ENCODE measurements at places on chromosomes 5 and 9.
A peak's percentile ranks its signal among the peaks of the same experiment; 100 is the strongest.

DNA sequence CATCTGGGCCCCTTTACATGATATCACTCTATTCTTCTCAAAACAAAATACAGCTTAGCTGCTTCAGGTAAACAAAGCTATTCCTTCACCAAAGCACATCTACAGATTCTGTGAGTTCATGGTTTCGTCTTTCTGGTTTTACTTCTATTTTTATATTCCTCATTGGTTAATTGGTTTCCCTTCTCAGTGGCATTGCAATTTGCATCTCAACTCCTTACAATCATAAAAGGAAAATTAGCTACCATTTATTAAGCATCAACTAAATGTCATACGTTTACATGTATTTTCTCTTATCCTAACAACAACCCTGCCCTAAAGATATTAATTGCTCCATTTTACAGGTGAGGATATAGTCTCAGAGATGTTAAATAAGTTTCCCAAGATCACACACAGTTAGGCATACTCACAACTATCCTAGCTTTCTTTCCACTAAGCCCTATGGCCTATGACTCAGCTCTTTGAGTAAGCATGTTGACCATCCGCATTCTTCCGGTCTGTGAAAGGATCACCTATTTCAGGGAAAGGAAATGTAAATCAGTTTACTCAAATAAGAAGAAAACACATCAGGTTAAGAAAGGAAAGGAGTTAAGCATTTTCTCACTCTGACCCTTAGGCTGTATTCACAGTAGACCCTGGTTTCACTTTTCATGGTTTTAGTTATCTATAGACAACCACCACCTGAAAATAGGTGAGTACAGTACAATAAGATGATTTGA, 146.1 kb downstream of the CAAP1 start:
- DNase-seq, result no peak
- no peak overlapping the region for H3K27ac ChIP-seq
- H3K27me3 ChIP-seq, result no peaks in the 10 kb centered on the region
- H3K4me1 ChIP-seq, result no peaks in the 10 kb centered on the region
- H3K4me3 ChIP-seq, result no peak overlapping the region

- H3K4me3 ChIP-seq, result no peak overlapping the region
- H3K4me1 ChIP-seq, result no peaks in the 10 kb centered on the region
- H3K27me3 ChIP-seq, result no peaks in the 10 kb centered on the region
- H3K27ac ChIP-seq, result no peak overlapping the region
Measured at GRCh38 chr5:160251406-160252155, 22.3 kb downstream of the FABP6 start.

- peaks cover 84% of the 10 kb centered on the region for H3K36me3 ChIP-seq
- no peaks in the 10 kb centered on the region for H3K4me1 ChIP-seq
- H3K4me3 ChIP-seq, result no peak overlapping the region
- DNase-seq, result no peak
- H3K27me3 ChIP-seq, result no peaks in the 10 kb centered on the region
Measured at GRCh38 chr5:1092122-1092521, 19.7 kb downstream of the SLC12A7 start.

DNA sequence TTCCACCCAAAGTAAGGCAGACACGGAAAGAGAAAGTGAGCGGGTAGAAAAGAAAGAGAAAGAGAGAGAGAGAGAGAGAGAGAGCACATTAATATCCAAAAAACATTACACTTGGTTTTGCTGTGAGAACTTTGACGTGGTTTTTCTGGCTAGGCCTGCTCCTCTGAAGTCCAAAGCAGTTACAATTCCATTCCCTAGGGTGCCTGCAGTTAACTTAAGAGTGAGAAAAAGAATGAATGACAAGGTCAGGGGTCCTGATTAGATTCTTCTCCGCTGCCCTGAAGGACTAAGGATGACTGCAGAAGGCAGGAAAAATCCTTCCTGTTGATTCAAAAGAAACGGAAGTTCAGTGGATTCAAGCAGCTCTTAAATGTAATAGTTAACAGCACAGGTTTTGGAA, 589.8 kb downstream of the PRELID2 start:
- H3K4me3 ChIP-seq, result no peak overlapping the region
- H3K27me3 ChIP-seq, result no peaks in the 10 kb centered on the region
- no peak for DNase-seq
- H3K4me1 ChIP-seq, result no peaks in the 10 kb centered on the region
- H3K36me3 ChIP-seq, result no peaks in the 10 kb centered on the region

- H3K27me3 ChIP-seq, result no peaks in the 10 kb centered on the region
- H3K4me3 ChIP-seq, result no peak overlapping the region
- DNase-seq, result no peak
- H3K36me3 ChIP-seq, result no peaks in the 10 kb centered on the region
Measured at GRCh38 chr5:171627936-171628632, 157.5 kb upstream of the SMIM23 start.

DNA sequence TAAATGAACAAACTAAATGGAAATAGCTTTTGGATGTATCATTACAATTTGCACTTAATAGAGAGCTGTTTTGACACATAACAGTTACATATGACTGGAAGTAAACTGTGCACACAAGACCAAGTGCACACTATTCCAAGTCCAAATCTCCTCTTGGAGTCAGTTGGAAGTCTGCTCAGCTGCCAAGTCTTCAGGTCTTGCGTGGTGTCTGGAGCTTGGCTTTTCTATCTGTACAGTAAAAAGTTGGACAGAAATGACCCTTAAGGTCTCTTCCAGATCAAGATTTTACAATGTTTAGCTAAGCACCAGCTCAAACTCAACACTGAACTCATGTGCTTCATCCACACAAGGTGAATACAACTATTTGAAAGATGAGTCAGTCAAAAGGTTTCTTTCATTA, 456.9 kb downstream of the RASEF start:
- H3K27ac ChIP-seq, result no peak overlapping the region
- no peak for DNase-seq
- H3K4me3 ChIP-seq, result no peak overlapping the region
- H3K4me1 ChIP-seq, result no peaks in the 10 kb centered on the region

- no peaks in the 10 kb centered on the region for H3K27me3 ChIP-seq
- no peaks in the 10 kb centered on the region for H3K36me3 ChIP-seq
- no peak for DNase-seq
- no peak overlapping the region for H3K27ac ChIP-seq
- H3K4me3 ChIP-seq, result no peak overlapping the region
Measured at GRCh38 chr9:8346296-8346695, 546.7 kb upstream of the DMAC1 start.

DNA sequence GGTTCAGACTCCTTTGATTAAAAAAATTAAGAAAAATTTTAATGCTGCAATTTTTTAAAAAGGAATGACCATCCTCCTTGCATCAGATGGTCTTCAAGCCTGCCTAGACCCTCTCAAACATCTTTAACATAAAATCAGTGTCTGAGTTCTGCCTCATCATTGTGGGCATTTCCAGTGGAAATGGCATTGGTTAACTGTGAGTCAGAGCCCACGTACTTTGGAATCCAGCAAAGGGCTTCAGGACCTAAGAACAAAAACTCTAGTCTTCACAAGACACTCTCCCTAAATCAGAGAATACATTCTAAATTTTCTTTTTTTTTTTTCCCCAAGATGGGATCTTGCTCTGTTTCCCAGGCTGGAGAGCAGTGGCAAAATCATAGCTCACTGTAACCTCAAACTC, 9.4 kb upstream of the C5orf15 start:
- DNase-seq, result peak; percentile 35
- H3K4me3 ChIP-seq, result no peak overlapping the region
- H3K27me3 ChIP-seq, result no peaks in the 10 kb centered on the region
- H3K4me1 ChIP-seq, result peaks cover 3% of the 10 kb centered on the region
- peaks cover 14% of the 10 kb centered on the region for H3K36me3 ChIP-seq

DNA sequence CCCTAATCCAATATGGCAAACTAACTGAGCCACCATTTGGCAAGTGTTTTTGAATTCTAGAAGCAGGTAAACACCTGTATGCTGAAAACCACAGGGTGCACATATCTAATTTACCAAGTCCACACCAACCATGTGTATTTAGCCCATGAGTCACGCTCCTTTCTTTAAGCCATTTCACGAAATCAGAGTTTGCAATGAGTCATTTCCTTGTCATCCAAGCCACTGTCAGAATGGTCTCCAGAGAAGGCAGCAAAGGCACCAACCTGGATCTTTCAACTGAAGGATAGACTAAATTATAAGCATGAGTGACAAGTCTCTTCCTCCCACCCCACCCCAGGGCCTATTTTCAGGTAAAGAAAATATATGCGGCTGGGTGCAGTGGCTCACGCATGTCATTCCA, 110.0 kb downstream of the PAX5 start:
- H3K4me3 ChIP-seq, result no peak overlapping the region
- H3K27ac ChIP-seq, result no peak overlapping the region
- H3K4me1 ChIP-seq, result peaks cover 4% of the 10 kb centered on the region

DNA sequence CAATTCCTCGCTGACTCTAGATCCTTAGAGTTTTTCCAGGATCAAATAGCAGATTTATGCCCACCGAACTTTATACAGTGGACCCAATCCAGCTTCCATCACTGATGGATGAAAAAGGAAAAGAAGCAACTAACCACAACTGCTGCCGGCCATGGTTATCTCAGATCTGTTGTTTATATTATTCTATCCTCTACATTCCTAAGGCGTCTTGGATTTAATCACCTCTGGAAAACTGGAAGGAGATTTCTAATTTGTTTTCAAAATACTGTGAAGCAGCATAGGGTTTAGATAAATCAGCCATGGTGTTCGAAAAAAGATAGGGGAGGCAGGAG, 663 bp upstream of the ZNF366 start:
- no peak overlapping the region for H3K4me3 ChIP-seq
- no peaks in the 10 kb centered on the region for H3K27me3 ChIP-seq
- no peak overlapping the region for H3K27ac ChIP-seq
- no peaks in the 10 kb centered on the region for H3K36me3 ChIP-seq
- no peak for DNase-seq
- peaks cover 20% of the 10 kb centered on the region for H3K4me1 ChIP-seq

- H3K4me3 ChIP-seq, result peak within 1 kb of the TSS; percentile 53
- no peak within 1 kb of the TSS for H3K27ac ChIP-seq
- H3K36me3 ChIP-seq, result no peaks in the 10 kb centered on the region
- peaks cover 36% of the 10 kb centered on the region for H3K27me3 ChIP-seq
- peaks cover 11% of the 10 kb centered on the region for H3K4me1 ChIP-seq
Measured at GRCh38 chr5:175444060-175444904, at the start of gene DRD1. TSS of gene DRD1 (minus strand) at chr5:175444182. CDS start at chr5:175443099, 1,083 bp downstream.
